EH (cell line): ENCODE measurements at places on chromosomes 5 and 9.

GRCh38 chr5:110257971-110258370 lies 468.5 kb downstream of the TMEM232 start:
- no peak for DNase-seq

GRCh38 chr9:12696931-12697622 lies 3.9 kb downstream of the TYRP1 start:
- DNase-seq, result peak; percentile 4

- peak; percentile 63 for DNase-seq
Observed at GRCh38 chr5:145825751-145826180, 9.4 kb downstream of the PRELID2 start.

DNA sequence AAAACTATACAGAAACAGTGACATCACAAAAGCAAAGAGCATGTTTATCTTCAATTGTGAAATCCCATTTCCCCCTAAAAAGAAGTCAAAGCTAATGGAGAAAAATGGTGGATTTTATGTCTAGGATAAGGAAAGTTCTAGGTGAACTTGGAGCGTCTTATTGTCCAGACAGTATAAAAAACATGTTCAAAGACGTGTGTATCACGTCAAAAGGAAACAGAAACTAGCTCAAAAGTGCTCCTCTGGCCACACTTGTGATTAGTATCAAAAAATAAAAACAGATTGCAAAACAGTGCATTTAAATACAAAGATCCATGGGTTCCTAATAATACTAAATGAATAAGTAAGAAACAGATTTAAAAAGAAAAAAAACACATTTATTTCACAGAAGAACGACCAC lies 568.9 kb downstream of the ANXA1 start:
- no peak for DNase-seq

- DNase-seq, result peak; percentile 68
Observed at GRCh38 chr9:17003576-17004240, 131.1 kb upstream of the CNTLN start.

DNA sequence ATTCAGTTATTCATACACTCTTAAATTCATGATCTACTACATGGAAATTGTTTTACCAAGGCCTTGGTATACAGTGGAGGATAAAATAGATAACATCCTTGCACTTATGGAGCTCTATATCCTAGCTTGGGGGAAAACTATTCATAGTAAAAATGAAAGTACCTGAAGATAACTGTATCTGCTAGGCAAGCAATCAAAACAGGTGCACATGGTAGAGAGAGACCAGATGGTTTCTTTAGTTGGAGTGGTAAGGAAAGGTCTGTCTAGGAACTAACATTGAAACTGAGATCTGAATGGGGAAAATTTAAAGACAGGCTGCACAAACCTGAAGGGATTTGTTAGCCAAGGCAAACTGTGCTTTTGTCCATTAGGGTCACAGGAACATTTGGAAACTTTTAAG lies 11.1 kb upstream of the SLCO4C1 start:
- DNase-seq, result no peak

DNA sequence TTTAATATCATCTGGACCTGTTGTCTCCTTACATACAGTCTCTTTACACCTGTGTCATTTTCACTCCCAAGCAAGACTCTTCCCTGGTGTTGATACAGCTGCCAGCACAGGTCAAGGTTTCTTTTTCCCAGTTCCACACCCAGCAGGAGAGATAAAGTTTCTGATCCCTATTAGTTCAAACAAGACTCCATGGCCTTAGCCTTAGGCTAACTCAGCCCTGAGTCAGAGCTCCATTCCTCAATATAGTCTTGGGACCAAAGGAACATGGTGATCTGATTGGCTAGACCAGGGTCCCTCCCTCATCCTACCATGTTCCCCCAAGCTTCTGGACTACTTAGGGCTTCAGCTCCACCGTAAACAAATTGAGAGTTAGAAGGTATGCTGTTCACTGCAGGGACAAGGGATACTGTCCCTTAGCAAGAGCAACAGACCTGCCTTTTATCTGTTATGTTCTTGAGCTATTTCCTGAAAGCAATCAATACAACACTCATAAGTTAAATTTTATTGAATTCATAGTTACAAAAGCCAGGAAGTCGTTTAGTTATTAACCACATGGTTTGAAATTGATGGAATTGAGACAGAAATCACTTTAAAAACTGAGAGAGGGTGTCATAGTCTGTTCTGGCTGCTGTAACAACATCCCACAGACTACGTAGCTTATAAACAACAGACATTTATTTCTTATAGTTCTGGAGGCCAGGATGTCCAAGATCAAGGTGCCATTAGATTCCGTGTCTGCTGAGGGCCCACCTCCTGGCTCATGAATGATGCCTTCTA lies 20.5 kb downstream of the SLC1A1 start:
- DNase-seq, result no peak

GRCh38 chr5:180553530-180553929 lies 37.8 kb downstream of the SCGB3A1 start:
- peak; percentile 31 for DNase-seq

DNA sequence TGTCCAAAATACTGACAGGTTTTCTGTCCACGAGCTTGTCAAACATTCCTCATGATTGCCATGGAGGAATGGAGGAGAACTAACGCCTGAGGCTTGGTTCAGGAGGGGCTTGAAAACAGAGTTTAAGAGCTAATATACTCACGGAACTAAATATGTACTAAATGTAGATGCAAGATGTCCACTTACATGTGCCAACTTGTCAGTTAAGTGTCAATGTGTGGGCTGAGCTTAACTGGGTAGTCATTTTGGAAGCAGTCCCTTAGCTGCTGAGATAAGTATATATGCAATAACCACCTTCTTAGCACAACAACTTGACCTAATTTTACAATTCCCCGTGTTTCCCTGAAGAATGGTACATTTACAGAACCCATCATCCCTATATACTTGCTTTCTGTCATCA lies 176.0 kb downstream of the PTPRD start:
- no peak for DNase-seq

DNA sequence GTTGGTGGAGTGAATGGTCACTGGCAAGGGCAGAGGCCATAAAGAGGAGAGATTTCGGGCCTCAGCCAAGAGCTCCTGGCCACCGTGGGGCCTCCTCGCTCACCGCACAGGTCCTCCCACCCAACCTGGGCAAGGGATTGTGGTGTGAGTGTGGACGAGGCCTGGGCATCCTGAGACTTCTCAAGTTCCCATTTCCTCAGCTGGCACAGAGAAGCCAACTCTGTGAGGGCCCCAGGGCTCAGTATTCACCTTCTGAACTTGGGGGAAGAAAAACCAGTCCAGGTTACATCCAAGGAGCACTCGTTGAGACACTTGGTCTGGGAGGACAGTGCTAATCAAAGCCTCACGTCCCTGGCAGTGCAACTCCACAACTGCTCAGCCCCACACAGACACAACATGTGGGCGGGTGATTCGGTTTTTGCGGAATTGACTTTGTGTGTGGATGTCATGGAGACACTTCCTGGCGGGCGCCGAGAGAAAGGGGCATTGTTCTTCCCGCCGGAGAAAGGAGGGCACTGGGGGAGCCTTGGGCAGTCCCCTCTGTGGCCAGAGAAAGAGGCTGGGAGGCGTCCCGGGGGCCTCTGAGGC lies 28.5 kb upstream of the NKD2 start:
- DNase-seq, result no peak

DNA sequence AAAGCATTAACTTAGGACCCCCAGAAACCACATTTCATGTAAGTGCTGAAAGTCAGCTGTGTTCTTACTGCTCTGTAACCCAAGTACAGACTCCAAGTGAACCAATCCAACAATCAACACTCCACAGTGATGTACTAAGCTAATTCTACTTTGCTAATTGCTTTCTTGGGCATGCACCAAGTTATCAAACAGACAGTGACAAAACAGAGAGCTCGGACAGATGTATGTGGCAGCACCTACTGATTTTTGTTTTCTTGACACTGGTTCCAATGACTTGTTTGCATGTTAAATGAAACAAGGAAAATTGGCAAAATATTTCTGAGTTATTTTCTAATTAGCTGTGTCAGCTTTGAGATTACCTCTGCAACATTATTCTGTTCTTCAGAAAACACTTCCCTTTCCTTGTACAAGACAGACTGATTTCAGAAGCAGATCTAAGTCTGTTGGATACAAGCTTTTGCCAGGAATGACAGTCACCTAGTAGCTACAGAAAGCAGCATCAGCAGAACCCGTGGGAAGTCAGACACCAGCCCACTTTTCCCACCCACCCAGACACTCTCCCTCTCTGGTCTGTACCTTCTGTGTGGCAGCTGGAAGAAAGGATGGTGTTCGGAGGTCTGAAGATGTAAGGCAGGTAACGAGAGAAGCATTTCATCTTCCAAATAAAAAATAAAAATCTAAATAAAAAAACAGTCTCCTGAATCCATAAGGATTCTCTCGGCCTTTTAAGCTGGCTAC lies 176.7 kb upstream of the PPP2R2B start:
- no peak for DNase-seq

GRCh38 chr9:69696802-69697201 lies 24.6 kb upstream of the APBA1 start:
- DNase-seq, result no peak

DNA sequence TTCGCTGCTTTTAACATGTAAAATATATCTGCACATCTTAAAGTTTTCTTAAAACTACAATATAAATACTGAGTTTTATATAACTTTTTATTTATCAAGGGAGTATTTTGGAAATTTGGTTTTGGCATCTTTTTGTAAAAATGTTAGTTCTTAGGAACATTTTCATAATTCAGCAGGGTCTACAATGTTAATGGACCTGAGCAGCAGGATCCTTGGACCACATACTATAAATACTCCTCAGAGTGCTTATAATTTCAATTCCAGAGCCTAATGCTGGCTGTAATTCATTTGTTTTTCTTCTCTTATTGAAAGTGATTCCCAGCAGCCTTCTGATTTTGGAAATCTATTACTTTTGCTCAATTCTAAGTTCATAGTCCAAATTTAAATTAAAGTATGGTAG lies 1216.2 kb downstream of the MAT2B start:
- no peak for DNase-seq

DNA sequence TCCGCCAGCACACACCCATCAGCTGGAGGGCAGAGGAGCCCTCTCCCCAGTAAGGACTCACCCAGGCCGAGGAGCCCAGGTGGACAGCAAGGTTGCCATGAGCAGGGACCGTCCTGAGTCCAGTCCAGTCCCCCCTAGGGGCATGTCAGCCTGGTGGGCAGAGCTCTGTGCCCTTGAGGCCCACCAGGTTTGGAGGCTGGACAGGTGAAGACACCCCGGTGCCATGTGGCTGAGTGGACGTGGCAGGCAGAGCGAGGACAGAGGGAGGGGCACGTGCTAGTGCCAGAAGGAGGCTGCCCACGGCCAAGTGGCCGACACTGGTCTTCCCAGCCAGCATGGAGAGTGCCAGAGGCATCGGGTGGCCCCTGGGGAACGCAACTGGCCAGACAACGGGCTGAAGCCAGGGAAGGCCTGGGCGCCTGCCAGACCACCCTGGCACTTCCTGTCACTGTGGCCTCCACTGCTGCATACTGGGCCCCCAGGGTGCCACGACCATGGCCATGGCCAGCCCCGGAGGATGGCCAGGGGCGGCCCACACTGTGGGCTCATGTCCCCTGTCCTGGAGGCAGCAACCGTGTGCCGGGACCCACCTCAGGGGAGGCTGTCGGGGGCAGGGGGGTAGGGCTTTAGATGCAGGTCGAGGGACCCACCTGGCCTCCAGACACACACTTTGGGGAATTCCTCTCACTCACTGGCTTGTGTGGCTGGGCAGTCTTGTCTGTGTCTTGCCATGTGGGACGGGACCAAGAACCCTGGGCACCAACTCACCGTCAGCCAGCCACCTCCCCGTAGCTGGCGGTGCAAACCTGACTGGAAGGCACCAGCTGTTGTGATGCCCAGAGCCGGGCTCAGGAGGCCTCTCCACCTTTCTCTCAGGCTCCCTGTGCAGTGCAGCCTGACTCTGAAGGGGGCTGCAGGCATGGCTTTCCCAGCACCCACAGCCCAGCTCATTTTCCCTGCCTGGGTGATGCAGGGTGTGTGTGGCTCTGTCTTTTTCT lies 42.3 kb upstream of the LPCAT1 start:
- DNase-seq, result no peak

DNA sequence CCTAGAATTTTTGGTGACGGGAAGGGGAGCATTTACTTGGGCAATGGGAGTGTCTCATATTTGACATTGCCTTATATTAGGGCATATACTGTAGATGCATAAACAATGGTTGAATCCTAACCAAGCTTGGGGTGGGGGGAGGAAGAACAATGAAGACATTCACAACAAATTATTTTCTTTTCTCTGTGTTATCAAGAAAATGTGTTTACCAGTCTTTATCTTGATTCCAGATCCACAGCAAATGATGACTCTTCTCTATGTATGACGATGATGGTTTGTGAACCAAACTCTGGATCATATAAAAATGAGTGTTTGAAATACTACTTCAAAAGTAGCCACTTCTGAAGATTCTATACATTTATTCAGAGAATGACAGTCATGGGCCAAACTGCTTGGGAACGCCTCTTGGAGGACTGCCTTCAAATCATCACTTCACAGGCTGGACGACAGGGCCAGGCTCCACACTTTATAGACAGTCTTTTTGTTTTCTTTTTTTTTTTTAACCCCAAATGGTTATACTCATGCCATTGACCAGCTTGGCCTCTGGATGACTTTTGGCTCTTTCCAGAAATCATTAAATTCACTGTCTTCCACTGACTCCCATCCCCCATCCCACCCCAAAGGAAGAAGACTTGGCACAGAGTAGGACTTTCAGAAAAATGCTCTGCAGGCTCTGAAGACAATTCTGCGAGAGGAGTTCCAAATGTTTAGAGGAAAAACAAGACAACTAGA lies 123.8 kb upstream of the LIFR start:
- no peak for DNase-seq

DNA sequence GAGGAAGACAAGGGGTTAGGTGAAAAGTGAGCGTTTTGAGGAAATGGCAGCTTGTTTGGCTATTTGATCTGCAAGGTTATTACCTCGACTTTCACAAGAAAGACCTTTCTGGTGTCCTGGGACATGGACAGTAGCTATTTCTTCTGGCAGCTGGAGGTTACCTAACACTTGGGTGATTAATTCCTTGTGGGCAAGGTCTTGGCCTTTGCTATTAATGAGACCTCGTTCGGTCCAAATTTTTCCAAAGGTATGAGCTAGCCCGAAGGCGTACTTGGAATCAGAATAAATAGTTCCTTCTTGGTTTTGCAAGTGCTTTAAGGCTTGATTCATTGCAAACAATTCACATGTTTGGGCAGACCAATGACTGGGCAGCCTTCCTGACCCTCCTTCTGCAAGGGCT lies 4.9 kb downstream of the GTF3C5 start:
- no peak for DNase-seq

GRCh38 chr9:121232251-121232650 lies 30.6 kb upstream of the RAB14 start:
- peak; percentile 15 for DNase-seq

DNA sequence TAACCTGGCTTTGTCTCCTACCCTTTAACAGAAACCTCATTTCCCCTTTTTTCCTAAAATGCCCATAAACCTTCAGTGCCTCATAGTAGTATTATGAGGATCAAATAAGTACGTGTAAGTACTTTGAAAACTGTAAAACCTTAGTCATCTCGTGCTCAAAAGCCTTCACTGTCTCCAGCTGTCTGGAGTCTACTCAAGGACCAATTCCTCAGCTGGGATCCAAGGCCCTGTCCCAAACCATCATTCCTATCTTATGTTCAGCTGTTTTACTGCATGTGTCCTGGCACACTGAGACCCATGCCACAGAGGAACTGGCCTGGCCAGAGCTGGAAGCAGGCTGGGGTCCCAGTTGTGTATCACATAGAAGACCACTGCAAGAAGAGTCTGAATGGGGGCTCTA lies 15.9 kb downstream of the ADAMTSL1 start:
- peak; percentile 84 for DNase-seq
